IMR-90 (cell line): ENCODE measurements at places on chromosomes 4 and X. TPM values are rescaled to one million over a fixed set of nuclear protein-coding genes. Genes with fewer than 3 reads are reported as not detected.

GRCh38 chr4:68074397-68074796 is 55.3 kb downstream of the TMPRSS11F start:
- no peak overlapping the region for H3K4me3 ChIP-seq
- H3K4me1 ChIP-seq, result no peaks in the 10 kb centered on the region
- no peak overlapping the region for H3K27ac ChIP-seq
- no peak for DNase-seq
- no peaks in the 10 kb centered on the region for H3K27me3 ChIP-seq

DNA sequence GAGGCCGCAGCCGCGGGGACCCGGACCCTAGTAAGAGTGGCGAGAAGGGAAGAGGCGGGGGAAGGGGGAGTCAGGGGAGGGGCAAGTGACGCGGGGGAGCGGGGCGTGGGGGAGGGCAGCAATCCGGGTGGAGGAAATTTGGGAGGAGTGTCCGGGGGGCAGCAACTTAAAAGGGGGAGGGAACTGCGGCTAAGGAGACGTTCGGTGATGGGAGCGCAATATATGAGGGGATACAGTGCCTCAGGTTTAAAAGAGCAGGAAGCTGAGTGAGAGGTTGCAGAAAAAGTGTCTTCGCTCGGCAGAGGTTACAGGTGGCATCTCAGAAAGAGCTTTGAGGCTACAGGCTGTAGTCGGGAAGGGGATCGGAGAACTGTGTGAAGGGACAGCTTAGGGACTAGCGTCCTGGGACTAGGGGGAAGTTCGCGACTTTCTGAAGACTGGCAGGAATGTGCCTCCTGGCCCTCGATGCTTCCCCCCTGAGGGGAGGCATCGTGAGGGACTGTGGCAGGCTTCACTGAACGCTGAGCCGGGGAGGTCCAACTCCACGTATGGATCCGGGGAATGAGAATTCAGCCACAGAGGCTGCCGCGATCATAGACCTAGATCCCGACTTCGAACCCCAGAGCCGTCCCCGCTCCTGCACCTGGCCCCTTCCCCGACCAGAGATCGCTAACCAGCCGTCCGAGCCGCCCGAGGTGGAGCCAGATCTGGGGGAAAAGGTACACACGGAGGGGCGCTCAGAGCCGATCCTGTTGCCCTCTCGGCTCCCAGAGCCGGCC is 519 bp downstream of the FOXO4 start:
- peak; percentile 30 for DNase-seq
- no peaks in the 10 kb centered on the region for H3K4me1 ChIP-seq
- no peaks in the 10 kb centered on the region for H3K36me3 ChIP-seq
- H3K27me3 ChIP-seq, result peaks cover 21% of the 10 kb centered on the region
- no peak overlapping the region for H3K27ac ChIP-seq

GRCh38 chr4:153116291-153116680 is 88.0 kb upstream of the TRIM2 start:
- H3K4me1 ChIP-seq, result peaks cover 11% of the 10 kb centered on the region
- peaks cover 17% of the 10 kb centered on the region for H3K27me3 ChIP-seq
- H3K36me3 ChIP-seq, result no peaks in the 10 kb centered on the region
- DNase-seq, result no peak
- H3K27ac ChIP-seq, result no peak overlapping the region

DNA sequence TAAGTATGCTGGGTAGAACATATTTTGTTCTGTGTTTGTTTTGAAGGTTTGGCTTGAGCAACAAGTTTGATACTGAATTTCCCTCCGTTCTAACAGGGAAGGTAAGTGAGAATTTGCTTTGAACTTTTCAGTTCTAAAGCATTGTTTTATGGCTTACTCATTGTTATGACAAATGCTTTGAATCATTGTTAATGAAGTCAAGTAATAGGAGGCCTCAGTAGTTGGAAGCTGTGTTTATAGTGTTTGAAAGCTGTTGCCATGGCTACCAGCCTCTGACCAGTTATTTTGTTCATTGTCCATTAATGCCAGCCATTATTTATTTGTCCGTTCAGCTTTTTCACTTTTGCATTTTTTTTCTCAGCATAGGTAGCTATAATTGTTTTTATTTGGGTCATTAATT is 14.4 kb downstream of the CHIC1 start:
- no peaks in the 10 kb centered on the region for H3K27me3 ChIP-seq
- DNase-seq, result peak; percentile 75
- H3K27ac ChIP-seq, result no peak overlapping the region
- H3K4me1 ChIP-seq, result no peaks in the 10 kb centered on the region
- no peaks in the 10 kb centered on the region for H3K36me3 ChIP-seq

ITIH6 gene
- total RNA-seq, result not detected in 2 replicates

SPANXN4 gene
- total RNA-seq, result not detected in 2 replicates

CXorf65 gene
- total RNA-seq, result not detected in 2 replicates
